Epithelial cell of proximal tubule (primary cell): ENCODE measurements at places on chromosomes 2 and 18. TPM values are rescaled to one million over a fixed set of nuclear protein-coding genes. Genes with fewer than 3 reads are reported as not detected.

DNA sequence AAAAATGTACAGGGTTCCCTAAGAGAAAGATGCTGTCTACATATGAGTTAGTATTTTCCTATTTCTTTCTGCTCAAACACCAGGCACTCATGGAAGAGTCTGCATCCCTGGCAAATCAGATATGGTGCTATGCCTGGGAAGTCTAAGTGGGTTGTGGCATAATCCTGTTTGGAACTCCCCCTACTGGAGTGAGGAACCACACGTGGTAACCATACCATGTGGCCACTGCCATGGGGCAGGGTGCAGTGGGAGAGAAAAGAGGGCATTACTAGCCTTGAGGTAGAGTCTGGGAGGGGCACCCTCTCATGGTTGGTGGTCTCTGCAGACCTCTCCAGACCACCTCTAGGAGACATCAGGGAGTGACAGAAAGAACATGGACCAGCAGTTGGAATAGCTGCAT is 257.9 kb upstream of the ATP5MC3 start:
- DNase-seq = no peak

DNA sequence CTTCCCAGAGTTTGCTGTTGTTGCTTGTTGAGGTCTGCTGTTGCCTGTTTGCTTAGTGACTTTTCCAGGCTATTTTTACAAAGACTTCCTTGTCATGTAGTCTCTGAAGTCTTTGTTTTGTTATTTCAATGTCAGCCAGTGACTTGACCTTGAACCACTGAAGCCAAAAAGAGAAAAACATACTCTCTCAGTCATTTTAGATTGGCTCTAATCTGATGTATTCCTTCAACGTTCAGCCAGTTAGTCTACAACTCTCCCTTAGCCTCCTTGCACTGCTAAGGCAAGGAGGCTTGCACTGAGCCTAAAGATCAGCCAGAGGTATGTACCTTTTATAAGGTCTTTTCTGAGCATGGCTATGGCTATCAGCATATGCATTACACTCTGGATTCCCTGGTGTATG is 27.9 kb downstream of the KIAA1328 start:
- no peak for DNase-seq

Gene PLGLB1
- 3.9 TPM in 1 of 2 replicates, not detected in the other for total RNA-seq

- no peak for DNase-seq
These were observed 600.3 kb downstream of the CCDC85A start for GRCh38 chr2:56784046-56784445.

GRCh38 chr2:196980473-196980872 is 54.0 kb upstream of the PGAP1 start:
- no peak for DNase-seq

DNA sequence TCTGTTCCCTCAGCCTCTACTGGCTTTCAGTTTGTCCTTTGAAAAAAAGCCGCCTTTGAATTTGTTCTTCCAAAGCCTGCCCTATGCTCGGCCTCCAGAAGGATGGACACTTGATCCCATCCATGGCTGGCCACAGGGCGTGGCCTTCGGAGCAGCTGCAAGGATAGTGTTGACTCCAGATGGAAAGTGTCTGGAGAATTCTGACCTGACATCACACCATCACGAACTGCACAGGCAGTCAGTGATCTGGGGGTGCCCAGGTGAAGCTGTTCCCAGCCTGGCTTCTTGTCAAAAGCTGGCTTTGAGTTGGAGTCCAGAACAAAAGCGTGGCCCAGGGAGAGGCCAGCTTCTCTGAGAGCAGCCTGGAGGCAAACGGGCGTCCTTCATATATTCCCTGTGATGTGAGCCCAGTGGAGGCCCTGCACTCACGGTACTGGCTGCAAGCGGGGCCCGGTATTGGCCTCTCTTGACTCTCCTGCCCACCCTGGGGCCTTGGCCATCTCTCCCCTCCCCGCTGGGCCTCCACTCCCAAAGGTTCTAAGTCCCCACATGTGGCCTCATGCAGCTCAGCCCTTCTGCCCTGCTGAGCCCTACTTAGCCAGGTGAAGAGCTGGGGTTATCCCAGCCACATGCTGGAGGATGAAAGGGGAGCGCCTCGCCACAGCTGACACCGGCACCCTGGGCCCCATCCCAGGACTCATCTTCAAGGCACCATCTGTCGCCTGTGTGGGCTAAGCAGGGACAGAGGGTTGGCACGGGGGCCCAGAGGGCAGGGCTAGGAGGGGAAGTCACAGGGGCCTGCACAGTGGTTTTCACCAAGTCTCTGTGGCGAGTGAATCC is 20.4 kb upstream of the ATOH8 start:
- no peak for DNase-seq

Gene KIF5C
- total RNA-seq = 4.7 and 6.9 TPM in 2 replicates

GRCh38 chr2:122077114-122077513 is 321.7 kb downstream of the TSN start:
- no peak for DNase-seq

Gene C18orf32
- total RNA-seq = 39.7 and 59.2 TPM in 2 replicates

Gene CCDC68
- 2.7 TPM in 2 replicates for total RNA-seq

DNA sequence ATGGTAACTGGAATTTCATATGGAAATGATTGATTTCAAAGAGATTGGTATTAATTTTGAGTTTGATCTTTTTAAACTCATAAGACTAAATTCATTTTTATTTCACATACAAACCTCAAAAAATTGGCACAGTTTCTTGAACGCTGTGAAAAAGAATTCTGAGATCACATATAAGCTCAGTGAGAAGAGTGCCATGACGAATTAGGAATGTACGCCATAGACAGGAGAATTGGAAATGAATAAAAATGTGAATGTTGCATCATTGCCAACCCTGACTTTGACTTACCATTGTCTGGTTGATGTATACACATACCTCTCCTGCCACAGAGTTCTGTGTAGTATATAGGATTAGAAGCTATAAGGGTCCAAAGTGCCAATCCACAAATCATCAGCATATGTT is 290.4 kb upstream of the ZC3H15 start:
- no peak for DNase-seq
